Fibroblast of villous mesenchyme (primary cell): ENCODE measurements at places on chromosomes 5 and 9. TPM values are rescaled to one million over a fixed set of nuclear protein-coding genes. Genes with fewer than 3 reads are reported as not detected.

Gene SLC6A19
- not detected in 2 replicates for total RNA-seq

Gene GMCL2
- total RNA-seq, result not detected in 2 replicates

Gene GKAP1
- 0.97 and 2.2 TPM in 2 replicates for total RNA-seq

Gene CATSPER3
- total RNA-seq, result under 0.01 TPM in 1 of 2 replicates, not detected in the other

Gene C5orf58
- total RNA-seq, result not detected in 2 replicates

Gene TNFSF8
- total RNA-seq, result not detected in 2 replicates

Gene SURF6
- 7.4 and 8.2 TPM in 2 replicates for total RNA-seq

Gene TOR1B
- 27.4 and 33.2 TPM in 2 replicates for total RNA-seq

Gene LARP1
- total RNA-seq, result 111 and 120 TPM in 2 replicates

Gene ANKH
- 8.2 and 31.6 TPM in 2 replicates for total RNA-seq

Gene C9orf153
- 0.32 TPM in 1 of 2 replicates, not detected in the other for total RNA-seq

Gene PCDHB7
- total RNA-seq, result under 0.01 and 0.43 TPM in 2 replicates

Gene IL3
- not detected in 2 replicates for total RNA-seq

Gene IFNA21
- not detected in 2 replicates for total RNA-seq

Gene TMOD1
- 0.43 and 0.97 TPM in 2 replicates for total RNA-seq

Gene TNPO1
- 225 and 412 TPM in 2 replicates for total RNA-seq

Gene ARHGEF37
- 0.43 and 0.64 TPM in 2 replicates for total RNA-seq

Gene KCNIP1
- not detected in 2 replicates for total RNA-seq

Gene SKP2
- 36.7 and 142 TPM in 2 replicates for total RNA-seq

Gene EIF4E1B
- total RNA-seq, result not detected in 2 replicates

Gene GFI1B
- total RNA-seq, result under 0.01 and 0.32 TPM in 2 replicates

Gene TLX3
- total RNA-seq, result not detected in 2 replicates

Gene ERMP1
- 38.3 and 58.3 TPM in 2 replicates for total RNA-seq

Gene NUTM2G
- not detected in 2 replicates for total RNA-seq

Gene C8G
- 0.86 TPM in 1 of 2 replicates, not detected in the other for total RNA-seq

Gene AGTPBP1
- 5.5 and 6.9 TPM in 2 replicates for total RNA-seq

Gene GRXCR2
- total RNA-seq, result not detected in 2 replicates

Gene GPBP1
- 43.2 and 73.0 TPM in 2 replicates for total RNA-seq

Gene FBP1
- total RNA-seq, result not detected in 2 replicates

Gene KIF20A
- 30.6 and 60.0 TPM in 2 replicates for total RNA-seq

Gene WNK2
- not detected in 2 replicates for total RNA-seq

Gene PRDM9
- total RNA-seq, result not detected in 2 replicates

Gene C7
- under 0.01 TPM in 1 of 2 replicates, not detected in the other for total RNA-seq

Gene TUSC1
- 6.9 and 12.2 TPM in 2 replicates for total RNA-seq

Gene GABRP
- total RNA-seq, result not detected in 2 replicates

Gene ANKRD33B
- total RNA-seq, result 1.6 and 2.6 TPM in 2 replicates

Gene SPATA9
- total RNA-seq, result 1.3 TPM in 2 replicates

Gene WDR36
- 41.6 and 61.7 TPM in 2 replicates for total RNA-seq

Gene KCNV2
- total RNA-seq, result not detected in 2 replicates

Gene SMIM33
- total RNA-seq, result not detected in 2 replicates

Gene ANKRD34B
- total RNA-seq, result not detected in 2 replicates

Gene PCDHA7
- 0.32 and 0.86 TPM in 2 replicates for total RNA-seq

Gene KLF9
- total RNA-seq, result 34.5 and 37.1 TPM in 2 replicates

Gene ZBTB34
- total RNA-seq, result 6.9 and 8.1 TPM in 2 replicates

Gene ABL1
- 57.4 and 61.2 TPM in 2 replicates for total RNA-seq

Gene IGIP
- total RNA-seq, result 6.4 and 7.8 TPM in 2 replicates

Gene FXN
- total RNA-seq, result 2.6 TPM in 2 replicates

Gene TEX48
- total RNA-seq, result not detected in 2 replicates
